ENCODE measurements at places on chromosomes 2 and 18.

DNA sequence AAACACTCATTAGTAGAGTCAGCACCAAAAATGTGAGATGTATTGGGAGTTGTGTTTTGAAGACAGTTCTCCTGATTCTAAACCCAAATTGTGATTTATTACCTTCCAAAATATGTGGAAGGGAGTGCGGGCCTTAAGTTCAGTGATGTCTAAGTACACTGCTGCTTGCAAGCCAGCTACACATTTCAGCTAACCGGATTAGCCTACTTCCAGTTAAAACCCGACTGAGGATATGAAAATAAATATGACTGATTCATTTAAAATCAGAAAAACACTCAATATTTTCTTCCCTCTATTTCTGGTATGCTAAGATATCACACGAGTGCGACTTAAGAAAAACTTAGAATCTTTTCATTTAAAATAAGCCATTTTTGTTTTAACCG is 907 bp downstream of the FHL2 start:
- DNase-seq = no peak

- no peak for DNase-seq
These were observed 48.2 kb upstream of the CTAGE1 start for GRCh38 chr18:22465859-22466457.

- DNase-seq = no peak
These were observed 324.6 kb upstream of the RND3 start for GRCh38 chr2:150812066-150812465.

DNA sequence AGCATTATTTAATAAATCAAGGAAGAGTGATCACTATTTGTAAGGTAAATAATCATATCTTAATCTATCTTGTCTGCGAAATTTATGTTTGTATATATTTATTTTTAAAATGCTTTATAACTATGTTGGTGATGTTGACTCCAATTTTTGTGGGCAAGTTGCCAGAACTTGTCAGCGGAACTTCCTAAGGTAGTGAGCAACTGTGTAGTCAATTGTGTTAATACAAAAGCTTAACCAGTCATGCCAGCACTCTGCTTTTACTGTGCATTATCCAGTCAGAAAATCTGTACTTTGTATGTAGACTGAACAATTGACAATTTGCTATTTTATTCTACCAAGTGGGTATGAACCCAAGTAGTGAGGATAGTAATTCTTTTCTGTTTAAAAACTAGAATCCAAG is 61.9 kb upstream of the RND3 start:
- DNase-seq = no peak

GRCh38 chr2:156792242-156792840 is 356.2 kb downstream of the GPD2 start:
- DNase-seq = no peak

DNA sequence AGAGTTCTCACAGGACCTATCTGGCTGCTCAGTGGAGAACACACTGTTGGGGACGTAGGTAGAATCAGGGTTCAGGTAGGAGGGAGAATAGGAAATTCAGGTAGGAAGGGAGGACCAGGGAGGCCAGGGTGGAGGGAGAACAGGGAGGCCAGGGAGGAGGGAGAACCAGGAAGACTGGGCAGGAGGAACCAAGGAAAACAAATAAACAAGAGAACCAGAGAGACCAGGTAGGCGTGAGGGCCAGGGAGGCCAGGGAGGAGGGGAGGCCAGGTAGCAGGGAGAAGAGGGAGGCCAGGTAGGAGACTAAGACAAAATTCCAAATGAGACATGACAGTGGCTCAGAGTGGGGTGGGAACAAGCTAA is 337.6 kb downstream of the EIPR1 start:
- DNase-seq = no peak

- no peak for DNase-seq
These were observed 105.5 kb upstream of the CCDC68 start for GRCh38 chr18:55064760-55065159.

DNA sequence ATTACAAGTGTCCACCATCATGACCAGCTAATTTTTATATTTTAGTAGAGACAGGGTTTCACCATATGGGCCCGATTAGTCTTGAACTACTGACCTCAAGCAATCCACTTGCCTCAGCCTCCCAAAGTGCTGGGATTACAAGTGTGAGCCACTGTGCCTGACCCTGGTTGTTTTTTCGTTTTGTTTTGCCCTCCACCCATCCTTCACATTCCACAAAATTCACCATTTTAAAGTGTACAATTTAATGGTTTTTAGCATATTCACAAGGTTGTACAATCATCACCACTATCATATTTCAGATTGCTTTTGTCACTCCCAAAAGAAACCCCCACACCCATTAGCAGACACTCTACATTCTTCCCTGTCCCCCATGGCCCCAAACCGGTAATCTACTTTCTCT is 215.0 kb downstream of the TPGS2 start:
- no peak for DNase-seq

- no peak for DNase-seq
These were observed 11.6 kb upstream of the TBC1D8 start for GRCh38 chr2:101162561-101163330.

GRCh38 chr2:86081724-86082123 is 24.0 kb downstream of the POLR1A start:
- DNase-seq = no peak

DNA sequence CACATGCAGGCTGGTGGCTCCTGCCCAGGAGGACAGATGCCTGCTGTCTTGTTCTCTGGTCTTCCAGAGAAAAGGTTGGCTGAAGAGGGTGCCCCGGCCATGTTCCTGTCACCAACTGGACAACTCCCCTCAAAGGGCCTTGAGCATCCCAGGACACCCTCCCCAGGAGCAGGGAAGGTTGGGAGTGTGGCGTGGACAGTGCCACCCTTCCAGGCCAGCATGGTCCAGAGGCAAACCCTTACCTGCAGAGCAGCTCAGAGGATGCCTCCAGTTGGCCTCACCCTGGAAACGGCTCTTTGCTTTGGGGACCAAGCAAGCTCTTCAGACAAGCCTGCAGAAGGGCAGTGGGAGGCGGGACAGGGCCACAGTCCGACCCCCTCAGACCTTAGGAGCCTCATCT is 4.9 kb upstream of the GPC1 start:
- DNase-seq = no peak

DNA sequence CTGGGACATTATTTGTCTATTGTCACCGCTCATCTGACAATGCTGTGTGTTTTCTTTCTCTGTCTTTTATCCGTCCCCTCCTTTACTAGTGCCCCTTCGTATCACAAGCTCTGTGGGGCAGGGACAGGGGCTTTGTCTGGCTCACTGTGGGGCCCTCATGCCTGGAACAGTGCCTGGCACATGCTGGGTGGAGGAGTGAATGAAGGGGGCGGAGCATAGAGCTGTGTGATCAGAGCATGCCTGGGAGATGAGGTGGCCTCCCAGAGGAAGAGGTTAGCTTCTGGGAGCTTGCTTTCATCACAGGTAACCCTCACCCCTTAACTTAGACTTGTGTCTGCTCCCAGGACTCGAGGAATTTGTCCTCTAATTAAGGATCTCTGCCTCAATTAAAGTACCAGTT is 16.4 kb downstream of the MTCL1 start:
- DNase-seq = no peak

DNA sequence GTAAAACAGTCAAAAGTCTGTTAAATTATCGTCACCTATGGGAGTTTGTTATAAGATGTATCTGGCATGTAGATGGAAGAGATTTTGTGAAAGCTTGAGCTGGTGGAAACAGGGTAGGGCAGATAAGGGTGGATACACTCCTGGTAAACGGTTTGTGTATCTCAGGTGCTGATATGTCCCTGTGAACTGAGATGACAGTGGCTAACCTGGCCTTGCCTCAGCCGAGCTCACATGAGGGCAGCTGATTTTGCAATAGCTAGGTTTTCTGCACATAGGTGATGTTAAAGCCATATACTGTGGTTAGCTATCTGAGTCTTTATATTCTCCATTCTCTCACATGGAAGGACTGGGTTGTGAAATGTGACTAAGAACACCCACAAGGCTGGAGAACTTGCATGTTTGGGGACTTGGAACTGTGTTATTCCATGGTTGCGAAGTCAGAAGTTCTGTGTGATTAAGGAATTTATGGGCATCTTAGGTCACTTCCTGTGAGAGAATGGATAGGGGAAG is 205.1 kb downstream of the TPGS2 start:
- DNase-seq = no peak

DNA sequence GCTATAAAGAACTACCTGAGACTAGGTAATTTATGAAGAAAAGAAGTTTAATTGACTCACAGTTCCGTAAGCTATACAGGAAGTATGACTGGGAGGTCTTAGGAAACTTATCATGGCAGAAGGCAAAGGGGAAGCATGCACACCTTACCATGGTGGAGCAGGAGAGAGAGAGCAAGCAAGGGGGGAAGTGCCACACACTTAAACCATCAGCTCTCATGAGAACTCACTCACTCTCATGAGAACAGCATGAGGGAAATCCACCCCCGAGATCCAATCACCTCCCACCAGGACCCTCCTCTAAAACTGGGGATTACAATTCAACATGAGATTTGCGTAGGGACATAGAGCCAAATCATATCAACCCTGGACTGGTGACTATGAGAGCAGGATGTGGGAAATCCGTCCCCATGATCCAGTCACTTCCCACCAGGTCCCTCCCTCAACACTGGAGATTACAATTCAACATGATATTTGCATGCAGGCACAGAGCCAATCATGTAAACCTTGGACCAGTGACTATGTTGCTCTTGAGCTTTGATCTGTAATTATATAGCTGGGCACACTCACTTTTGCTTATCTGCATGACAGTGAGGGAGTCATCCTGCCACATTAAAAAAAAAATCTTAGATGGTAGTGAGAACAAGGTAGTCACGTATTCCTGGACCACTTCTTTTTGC is 12.9 kb downstream of the ADAM23 start:
- DNase-seq = no peak

DNA sequence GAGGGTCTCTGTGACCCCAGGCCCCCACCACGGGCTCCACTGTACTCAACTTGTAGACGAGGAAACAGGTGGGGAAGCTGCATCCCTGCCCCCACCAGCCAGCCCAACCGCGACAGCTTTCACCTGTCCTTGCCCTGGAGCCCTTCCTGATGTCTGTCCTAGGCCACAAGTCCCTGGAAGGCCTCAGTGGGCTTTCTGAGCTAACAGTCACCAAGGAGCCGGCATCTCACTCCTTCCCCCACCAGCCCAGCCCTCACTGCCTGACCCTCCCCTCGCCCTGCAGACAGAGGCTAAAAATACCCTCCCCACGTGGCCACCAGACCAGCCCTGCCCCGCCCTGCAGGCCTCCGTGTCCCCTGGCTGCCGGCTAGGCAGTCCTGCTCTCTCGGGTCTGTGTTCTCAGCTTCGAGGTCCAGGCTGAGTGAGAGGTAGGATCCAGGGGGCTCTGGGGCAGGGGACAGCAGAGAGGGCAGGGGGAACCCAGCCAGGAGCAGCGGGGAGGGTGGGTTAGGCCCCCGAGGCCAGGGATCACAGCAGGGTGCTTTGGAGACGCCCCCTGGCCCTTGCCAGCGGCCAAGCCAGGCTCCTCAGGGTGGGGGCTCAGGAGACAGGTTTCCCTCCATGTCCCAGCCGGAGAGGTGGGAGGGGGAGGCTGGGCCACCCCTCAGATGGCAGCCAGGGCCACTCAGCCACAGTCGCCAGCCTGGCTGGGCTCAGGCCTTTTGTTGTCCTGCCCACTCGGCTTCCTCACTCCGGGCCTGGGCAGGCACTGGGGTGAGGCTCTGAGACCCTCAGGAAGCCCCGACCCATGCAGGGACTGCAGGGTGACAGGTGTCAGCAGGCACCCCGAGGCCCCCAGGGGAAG is at the start of gene KLHL30:
Gene KLHL30, plus strand, starts transcription at position 338 of the 865 bp plus-strand sequence. CDS start 2,087 bp downstream, outside the sequence.
- no peak for DNase-seq

DNA sequence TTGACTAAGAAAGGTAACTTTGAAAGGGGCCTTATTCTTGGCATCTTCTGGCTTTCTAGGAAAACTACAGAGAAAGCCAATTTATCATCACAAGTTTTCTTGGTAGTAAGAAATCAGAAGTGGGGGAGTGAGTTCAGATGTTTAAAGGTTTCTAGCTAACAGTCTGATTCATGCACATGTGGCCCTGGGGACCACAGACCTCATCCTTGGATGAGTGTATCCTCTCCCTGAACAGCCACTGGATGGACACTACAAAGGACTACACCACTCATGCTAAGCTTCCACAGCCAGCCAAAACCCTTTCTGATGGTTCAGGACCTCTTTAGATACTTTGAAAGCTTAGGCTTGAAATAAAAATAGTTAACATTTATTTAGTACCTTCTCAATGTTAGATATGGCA is 218.3 kb upstream of the STK17B start:
- DNase-seq = no peak

- DNase-seq = no peak
These were observed 52.6 kb upstream of the NFU1 start for GRCh38 chr2:69489793-69490192.

DNA sequence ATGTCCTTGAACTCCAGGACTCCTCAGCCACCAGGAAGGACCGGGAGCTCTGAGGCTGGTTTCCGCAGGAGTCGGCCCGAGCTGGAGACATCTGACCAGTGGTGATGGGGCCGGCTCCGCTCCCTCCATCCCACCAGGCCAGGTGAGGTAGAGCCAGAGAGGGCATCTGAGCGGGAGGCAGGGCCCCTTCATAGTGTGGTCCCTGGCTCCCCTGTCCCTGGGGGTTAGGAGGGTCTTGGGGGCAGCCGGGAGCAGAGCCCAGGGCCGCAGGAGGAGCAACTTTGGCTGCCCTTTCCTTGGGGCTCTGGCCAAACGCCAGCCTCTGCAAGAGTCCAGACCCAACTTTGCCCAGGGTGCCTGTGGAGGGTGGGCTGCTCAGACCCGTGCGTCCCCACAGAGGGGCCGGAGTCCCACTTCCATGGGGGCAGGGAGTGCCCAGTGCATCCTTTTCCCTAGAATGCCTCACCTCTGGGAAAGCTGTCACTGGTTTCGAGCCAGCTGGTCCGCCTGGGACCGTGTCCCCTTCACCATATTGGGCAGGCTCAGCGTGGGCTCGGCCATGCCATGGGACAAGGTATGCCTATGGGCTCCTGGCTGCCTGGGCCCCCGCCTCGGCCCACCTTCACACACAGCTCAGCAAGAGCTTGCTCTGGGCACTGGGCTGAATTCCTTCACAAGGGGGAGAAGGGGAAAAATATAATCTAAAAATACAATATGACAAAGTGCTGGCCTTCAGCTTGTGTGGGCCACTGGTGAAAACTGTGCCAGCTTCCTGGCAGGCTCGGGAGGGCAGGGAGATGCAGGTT is 148.6 kb downstream of the TWIST2 start:
- DNase-seq = no peak

DNA sequence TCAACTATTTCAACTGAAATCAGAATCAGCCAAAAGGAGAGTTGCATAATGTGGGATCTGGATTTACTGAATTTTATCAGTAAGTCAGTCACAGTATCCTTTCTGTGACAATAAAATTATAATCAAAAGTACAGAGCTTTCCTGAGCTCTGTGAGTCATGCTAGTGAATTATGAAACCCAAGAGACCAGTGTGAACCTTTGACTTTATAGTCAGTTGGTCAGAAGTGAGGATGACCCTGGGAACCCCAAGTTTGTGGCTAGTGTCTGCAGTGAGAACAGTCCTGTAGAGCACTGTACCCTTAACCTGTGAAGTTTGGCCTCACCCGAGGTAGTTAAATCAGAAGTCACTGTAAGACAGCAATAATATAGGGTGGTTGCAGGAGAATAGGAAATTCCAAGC is 381.7 kb downstream of the CDH19 start:
- DNase-seq = no peak

GRCh38 chr2:31969178-31969577 is 41.6 kb downstream of the MEMO1 start:
- no peak for DNase-seq

Measured in HL-60 (cell line).